Left kidney (tissue), 8 donors: ENCODE measurements at places on chromosomes 5 and 9. TPM values are rescaled to one million over a fixed set of nuclear protein-coding genes. Genes with fewer than 3 reads are reported as not detected.

GRCh38 chr5:31531543-31531887, 378 bp downstream of the DROSHA start:
- DNase-seq: no peak

DNA sequence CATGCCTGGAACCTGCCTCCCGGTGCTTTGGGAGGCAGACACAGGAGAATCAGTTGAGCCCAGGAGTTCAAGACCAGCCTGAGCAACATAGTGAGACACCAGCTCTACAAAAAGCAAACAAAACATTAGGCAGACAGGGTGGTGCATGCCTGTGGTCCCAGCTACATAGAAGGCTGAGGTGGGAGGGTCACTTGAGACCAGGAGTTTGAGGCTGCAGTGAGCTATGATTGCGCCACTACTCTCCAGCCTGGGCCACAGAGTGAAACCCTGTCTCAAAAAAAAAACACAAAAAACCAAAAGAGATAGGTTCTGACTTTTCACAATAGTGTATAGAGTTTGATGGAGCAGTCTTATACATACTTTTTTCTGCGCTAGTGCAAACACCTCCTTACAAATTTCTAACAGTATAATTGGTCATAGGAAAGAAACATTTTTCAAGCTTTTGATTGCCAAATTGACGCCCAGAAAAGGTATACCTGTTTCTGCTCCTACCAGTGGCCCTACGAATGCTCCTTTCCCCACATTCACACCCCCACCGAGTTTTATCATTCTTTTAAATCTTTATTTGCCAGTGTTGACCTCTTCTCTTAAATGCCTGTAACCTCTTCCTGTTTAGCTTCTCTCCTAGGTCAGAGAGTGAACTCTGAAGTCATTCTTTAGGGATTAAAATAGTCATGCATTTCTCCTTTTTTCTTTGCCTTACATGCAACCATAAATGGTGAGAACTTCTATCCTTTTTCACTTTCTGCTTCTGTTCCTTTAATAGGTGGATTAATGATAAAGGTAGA, 7.5 kb downstream of the DOCK8 start:
- DNase-seq: no peak

DNA sequence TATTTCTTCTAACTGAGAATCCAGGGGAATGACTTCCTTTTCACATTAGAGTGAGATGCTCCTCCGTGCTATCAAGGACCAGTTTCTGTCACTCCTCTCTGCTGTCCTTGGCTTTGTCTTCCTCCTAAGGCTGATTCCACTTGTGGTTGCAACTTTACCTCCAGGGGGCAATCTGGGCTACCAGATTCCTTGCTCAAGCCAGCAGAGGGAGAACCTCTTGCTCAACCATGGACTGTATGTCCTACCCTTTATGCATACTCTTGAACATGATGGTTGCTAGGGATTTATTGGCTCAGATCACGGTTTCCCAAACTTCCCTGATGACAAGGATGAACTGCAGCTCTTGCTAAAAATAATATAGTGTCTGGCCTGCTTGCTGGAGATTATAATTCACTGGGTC, 24.0 kb downstream of the NNT start:
- no peak for DNase-seq

DNA sequence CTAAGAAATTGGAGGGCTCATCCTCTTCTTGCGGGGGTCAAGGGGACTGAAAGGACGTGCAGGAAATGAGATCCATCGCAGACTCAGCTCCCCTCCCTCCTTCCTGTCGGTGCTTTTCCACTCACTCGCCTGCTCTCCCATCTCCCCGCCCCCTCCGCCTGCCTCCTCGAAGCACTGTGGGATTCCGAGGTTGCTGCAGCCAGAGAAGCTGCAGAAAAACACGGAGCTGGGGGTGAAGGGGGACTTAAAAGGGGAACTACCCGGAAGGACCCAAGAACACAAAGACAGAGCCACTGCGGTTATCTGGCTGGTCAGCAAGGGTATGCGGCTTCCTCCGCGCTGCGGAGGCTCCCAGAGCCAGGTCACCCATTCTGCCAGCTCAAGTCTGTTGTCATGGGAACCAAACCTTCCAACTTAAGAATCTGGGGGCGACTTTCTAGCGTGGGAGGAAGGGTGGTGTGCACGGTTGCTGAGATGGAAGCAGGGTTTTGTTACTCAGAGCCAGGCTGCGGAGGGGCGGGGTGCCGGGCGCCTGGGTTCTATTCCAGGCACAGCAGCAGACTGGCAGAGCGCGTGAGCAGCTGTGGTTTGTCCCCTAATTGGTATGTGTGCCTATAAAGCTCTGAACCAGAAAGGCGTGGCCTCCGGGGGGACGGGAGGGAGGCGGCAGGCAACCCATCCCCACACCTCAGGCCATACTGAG, 24.9 kb downstream of the PCDHGC5 start:
- no peak for DNase-seq

DNA sequence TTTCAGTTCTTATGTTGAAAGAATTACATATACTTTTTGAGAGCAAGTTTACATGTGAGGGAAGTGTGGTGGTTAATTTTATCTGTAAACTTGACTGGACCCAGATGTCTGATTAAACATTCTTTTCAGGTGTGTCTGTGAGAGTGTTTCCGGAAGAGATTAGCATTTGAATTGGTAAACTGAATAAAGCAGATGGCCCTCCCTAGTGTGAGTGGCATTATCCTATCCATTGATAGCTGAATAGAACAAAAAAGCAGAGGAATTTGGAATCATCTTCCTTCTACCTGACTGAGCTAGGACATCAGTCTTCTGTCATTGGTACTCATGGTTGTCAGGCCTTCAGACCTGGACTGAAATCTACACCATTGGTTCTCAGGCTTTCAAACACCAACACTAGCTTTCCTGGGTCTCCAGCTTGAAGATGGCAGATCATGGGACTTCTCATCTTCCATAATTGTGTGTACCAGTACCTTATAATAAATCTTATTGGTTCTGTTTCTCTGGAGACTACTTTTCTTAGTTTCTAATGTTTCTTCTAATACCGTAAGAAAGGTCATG, 36.6 kb downstream of the NREP start:
- no peak for DNase-seq

GRCh38 chr9:112601636-112602035, 115.0 kb downstream of the KIAA1958 start:
- no peak for DNase-seq

- no peak for DNase-seq
These were observed 38.0 kb downstream of the TGFBI start for GRCh38 chr5:136066661-136067271.

GRCh38 chr9:70549926-70550325, 135.5 kb upstream of the KLF9 start:
- DNase-seq: no peak

DNA sequence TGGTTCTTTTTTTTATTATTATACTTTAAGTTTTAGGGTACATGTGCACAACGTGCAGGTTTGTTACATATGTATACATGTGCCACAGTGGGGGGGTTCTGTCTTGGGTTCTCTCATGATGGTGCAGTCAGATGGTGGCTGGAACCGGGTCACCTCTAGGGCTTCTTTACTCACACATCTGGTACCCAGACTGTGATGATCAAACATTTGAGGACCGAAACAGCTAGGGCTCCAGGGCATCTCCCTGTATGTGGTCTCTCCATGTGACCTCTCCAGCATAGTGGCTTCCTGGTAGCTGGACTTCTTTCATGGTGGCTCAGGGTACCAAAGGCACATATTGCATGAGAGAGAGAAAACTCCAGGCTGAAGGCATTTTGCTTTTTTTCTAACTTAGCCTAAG, 9.8 kb upstream of the CRHBP start:
- DNase-seq: no peak

DNA sequence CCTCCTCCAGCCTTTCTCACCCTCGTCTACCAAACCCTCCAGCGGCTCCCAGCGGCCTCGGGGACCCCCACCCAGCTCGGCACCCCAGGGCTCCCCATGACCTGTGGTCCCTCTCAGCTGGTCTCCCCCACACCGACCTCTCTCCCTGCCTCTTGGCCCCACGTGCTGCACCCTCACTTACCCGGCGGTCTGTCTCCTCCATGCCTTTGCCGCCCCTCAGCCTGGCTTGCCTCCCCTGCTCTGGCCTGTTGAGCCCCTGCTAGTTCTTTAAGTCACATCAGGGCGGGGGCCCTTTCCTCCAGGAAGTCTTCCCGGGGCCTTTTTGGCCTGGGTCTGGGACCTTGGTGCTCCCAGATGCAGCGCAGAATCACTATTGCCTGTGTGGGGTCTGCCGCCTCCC, 81.5 kb downstream of the LMX1B start:
- no peak for DNase-seq

- DNase-seq: no peak
These were observed 219.2 kb upstream of the MAP3K1 start for GRCh38 chr5:56596155-56596554.

DNA sequence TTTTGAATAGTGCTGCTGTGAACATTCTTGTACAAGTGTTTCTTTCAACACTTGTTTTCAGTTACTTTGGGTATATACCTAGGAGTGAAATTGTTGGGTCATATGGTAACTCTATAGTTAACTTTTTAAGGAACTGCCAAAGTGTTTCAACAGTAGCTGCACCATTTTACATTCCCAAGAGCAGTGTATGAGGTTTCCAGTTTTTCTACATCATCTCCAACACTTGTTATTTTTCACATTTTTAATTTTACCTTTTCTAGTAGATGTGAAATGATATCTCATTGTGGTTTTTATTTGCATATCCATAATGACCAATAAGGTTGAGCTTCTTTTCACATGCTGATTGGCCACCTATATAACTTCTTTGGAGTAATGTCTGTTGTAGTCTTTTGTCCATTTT, 40.0 kb upstream of the FOXE1 start:
- no peak for DNase-seq

- DNase-seq: no peak
These were observed 10.8 kb upstream of the NIPAL4 start for GRCh38 chr5:157449011-157449723.

DNA sequence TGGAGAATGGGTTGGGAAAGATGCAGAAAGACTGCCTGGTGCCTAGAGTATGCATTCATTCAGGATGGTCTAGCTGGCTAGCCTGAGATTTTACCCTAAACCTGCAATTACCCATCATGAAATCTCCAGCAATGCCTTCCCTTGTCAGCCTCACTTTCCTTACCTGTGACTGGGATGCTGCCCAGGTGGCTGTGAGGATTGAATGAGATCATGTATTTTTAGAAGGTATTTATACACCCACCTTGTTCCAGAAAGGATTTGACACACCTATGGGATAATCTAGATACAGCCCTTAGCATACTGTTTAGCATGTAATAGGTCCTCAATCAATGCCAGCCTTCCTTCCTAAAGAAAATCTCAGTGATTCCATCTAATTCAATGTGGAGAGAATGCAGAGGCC, 561.4 kb downstream of the CDK5RAP2 start:
- no peak for DNase-seq

- no peak for DNase-seq
These were observed 23.4 kb downstream of the PCA3 start for GRCh38 chr9:76787677-76788076.

GRCh38 chr9:123438321-123438720, 82.3 kb downstream of the CRB2 start:
- no peak for DNase-seq

DNA sequence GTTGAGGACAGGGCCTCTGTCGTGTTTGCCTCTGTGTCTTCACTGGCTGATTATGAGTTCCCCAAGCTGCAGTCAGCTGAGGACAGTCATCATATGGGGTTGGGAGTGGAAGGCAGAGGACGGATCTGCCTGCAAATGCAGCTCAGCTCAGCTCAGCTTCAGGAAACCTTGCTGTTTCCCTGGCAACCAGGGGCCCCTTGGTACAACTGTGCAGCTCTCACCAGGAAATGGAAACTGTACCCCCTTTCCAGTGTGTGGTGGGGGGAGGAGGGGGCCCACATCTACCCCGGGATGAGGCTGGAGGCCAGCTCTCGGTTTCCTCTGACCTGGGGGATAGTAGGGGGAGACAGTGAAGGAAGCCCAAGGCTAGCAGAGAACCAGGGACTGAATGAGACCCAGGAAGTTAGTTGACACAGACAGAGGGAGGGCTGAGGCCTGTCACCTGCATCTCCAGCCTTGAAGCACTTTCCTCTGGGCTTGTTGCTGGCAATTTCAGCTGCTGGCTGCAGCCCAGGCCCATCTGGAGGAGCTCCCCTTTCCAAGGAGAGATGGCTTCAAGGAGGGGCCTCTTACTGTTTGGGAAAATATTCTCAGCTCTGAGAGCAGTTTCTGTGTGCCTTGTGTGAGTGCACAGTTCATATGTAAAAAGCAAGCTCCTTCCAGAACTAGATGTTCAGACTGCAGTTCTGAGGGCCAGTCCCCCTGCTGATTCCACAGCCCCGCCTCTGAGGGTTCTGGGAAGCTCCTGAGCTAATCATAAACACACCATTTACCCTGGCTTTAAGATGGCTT, 6.9 kb downstream of the ANXA6 start:
- peak; percentile 64 for DNase-seq

GRCh38 chr5:129120158-129120581, 25.6 kb downstream of the ISOC1 start:
- no peak for DNase-seq

GRCh38 chr9:95874303-95874988, 1.0 kb upstream of the ERCC6L2 start:
- no peak for DNase-seq

- DNase-seq: no peak
These were observed 141.9 kb downstream of the ACTBL2 start for GRCh38 chr5:57340681-57341080.

DNA sequence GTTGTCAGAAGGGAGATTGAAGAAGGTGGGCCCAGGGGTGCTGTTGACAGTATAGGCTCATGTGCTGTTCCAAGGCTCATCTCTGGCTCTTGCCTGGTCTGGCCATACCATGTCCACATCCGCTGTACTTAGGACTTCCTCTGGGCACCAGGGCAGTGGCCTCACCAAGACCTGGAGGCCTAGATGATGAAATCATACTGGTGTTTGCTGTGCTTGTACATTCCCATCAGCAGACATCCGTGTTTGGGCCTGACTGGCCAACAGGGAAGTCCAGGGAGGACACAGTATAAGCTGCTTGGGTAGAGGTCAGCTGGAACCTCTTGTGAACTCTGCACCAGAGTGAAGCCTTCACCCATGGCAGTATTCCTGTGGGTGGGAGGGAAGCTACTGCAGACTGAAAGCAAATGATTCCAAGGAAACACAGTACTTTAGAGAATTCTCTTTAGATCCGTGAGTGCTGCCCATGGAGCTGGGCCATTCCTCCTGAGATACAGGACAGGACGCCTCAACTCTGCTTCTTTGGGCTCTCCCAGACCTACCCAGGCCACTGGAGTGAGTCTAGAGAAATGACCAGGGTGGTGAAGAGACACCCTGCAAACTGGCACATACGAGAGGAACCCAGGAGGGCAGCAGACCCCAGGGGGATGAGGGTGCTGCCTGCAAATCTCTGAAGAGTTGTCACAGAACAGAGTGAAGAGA, 22.5 kb downstream of the POLR1E start:
- no peak for DNase-seq

- no peak for DNase-seq
These were observed 14.1 kb downstream of the CRB2 start for GRCh38 chr9:123370108-123370507.

GRCh38 chr5:37808945-37809344, 30.9 kb downstream of the GDNF start:
- DNase-seq: no peak

Gene ENG
- polyA plus RNA-seq: 53.5 TPM

Gene C6
- 3.6 TPM for polyA plus RNA-seq

Gene CTXN3
- not detected for polyA plus RNA-seq

Gene STOML2
- polyA plus RNA-seq: 125 TPM

Gene FAXDC2
- 42.6 TPM for polyA plus RNA-seq

Gene SYK
- 26.2 TPM for polyA plus RNA-seq
